Neural progenitor cell (in vitro differentiated cells): ENCODE measurements at places on chromosomes 7 and 10.

DNA sequence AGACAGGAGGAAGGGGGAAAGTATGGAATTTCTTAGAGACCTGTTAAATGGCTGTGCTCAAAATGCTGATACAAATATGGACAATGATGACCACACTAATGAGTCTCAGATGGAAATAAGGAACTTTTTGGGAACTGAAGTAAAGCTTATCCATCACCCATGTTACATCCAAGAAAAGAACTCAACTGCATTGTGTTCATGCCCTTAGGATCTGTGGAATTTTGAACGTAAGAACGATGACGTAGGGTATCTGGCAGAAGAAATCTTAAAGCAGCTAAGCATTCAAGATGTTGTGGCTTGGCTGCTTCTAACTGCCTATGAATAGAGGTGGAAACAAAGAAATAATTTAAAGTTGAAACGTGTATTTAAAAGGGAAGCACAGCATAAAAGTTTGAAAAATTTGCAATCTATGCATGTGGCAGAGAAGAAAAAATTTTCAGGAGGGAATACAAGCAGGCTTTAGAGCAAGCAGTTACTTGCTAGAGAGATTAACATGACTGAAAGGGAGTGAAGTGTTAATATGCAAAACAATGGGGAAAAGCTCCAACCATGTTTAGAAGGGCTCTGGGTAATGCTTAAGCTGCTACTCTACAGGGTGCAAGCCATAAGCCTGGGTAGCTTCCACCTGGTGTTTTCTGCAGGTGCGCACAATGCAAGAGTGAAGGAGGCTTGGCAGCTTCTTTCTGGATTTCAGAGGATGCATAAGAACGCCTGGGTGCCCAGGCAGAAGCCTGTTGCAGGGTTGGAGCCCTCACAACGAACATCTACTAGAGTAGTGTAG lies 499.7 kb upstream of the SEMA3D start:
- no peak for DNase-seq

DNA sequence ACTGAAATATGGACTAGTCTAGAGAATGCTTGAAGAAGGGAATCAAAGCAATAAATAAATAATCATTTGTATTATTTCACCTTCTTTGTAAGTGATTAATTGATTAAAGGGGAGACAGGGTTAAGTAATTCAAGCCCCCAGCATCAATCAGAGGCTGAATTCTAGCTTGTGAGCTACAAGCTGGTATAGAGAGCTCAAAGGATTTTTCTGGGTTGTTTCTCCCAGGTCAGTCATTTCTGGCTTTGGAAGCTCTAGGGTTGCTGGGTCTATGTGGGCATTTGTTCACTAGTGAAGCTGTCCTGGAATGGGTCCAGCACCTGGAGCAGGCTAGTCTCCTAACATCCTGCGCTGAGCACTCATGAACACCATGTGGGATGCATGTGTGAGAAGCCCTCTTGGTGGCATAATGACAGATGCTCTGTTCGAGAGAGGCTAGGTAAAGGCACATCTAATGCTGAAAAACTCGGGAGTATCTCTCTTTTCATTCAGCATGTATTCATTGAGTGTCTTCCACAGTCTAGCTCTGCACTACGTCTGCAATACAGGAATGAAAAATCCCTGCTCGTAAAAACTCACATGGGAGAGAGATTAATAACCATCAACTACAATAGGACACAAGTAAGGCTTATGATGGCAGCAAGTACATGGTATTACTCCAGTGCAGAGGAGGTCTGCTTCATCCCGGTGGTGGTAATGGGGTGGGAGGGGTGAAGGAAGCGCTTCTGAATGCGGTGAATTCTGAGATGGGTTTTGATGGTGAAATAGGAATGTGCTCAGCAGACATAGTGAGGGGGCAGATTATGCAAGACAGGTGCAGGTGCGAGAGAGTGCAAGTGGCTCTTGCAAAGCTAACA lies 68.0 kb upstream of the NRP1 start:
- DNase-seq: no peak

- no peak for DNase-seq
These were observed 154.1 kb downstream of the KIAA1217 start for GRCh38 chr10:24363070-24363469.

DNA sequence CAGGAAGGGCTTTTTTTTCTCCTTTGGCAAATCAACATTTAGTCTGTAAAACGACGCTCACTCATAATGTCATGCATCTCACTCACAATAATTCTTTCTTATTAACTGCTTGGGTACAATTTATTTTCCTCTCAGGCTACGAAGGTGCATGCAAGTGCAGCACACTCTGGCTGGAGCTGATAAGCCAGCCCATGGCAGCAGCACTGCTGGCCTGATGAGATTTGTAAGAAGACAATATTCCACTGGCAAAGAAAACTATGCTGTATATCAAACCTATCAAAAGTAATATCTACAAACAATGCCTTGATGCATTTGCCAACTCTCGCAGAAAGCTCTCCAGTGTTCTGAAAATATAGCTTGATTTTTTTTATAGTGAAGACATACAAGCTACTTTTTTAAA lies 170.0 kb upstream of the PHF14 start:
- DNase-seq: no peak

DNA sequence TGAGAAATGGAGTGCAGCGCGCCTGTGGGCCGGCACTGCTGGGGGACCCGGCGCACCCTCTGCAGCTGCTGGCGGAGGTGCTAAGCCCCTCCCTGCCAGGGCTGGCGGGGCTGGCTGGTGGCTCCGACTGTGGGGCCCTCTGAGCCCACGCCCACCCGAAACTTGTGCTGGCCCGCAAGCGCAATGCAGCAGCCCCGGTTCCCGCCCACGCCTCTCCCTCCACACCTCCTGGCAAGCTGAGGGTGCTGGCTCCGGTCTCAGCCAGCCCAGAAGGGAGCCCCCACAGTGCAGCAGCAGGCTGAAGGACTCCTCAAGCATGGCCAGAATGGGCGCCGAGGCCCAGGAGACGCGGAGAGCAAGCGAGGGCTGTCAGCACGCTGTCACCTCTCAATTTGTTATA lies 1063.0 kb upstream of the AUTS2 start:
- no peak for DNase-seq

GRCh38 chr7:96781919-96782318 lies 72.3 kb upstream of the SEM1 start:
- DNase-seq: no peak

DNA sequence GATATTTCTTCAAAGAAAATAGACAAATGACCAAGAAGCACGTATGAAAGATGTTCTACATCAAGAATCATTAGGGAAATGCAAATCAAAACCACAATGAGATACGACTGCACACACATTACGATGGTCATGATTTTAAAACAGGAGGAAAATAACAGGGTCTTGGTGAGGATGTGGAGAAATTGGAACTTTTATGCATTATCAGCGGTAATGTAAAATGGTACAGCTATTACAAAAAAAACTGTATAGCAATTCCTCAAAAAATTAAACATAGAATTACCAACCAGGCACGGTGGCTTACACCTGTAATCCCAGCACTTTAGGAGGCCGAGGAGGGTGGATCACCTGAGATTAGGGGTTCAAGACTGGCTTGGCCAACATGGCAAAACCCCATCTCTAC lies 178.8 kb upstream of the NEBL start:
- no peak for DNase-seq

DNA sequence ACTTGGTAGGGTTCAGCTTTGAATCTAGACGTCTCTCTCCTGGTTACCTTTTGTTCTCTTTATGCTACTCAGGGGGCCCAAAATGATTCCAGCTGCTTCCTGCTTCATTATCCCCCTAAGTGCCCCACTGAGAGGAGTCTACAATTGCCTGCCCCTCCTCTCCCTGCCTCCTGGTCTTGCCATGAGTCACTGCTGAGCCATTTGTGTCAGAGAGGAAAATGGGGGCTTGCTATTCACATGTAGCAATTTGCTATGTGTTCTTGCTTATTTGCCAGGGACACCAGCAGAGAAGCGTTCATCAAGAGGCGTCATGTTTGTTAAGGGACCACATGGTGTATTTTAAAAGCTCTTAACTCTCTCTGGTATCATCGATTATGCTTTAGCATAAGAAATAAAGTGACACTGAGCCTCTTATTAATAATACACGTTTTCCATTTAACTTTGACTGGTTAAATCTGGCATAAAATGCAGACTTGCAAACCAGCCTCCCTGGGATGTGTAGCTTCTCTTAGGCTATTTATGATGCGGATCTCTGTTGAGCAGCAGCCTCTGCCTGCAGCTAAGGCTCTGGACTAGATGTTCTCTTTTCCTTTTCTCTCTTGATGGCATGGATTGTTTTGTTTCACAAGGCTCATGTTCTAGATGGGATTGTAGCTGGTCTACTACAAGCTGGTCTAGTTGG lies 239.3 kb downstream of the AUTS2 start:
- peak; percentile 54 for DNase-seq
